Erythroblast (primary cell): ENCODE measurements at places on chromosomes 16 and 17.

- peak; percentile 81 for DNase-seq
Measured at GRCh38 chr16:67842509-67843342, 606 bp downstream of the THAP11 start.

DNA sequence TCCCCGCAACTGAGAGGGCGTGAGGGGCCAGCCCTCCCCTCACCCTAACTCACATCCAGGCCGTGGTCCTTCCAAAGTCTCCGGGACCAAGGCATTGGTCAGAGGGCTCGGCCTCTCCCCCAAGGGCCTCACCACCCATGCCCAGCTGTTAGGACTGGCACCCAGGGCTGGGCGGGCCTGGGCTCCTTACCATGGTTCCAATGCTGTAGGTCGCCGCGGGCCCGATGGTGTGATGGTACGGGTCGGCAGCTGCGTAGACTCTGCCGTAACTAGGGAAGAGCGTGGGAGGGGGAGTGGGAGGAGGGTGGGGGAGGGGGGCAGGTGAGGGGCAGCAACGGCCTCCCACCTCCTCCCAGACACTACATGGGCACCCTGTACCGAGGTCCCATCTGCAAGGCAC lies 19.6 kb downstream of the ENGASE start:
- DNase-seq = no peak

DNA sequence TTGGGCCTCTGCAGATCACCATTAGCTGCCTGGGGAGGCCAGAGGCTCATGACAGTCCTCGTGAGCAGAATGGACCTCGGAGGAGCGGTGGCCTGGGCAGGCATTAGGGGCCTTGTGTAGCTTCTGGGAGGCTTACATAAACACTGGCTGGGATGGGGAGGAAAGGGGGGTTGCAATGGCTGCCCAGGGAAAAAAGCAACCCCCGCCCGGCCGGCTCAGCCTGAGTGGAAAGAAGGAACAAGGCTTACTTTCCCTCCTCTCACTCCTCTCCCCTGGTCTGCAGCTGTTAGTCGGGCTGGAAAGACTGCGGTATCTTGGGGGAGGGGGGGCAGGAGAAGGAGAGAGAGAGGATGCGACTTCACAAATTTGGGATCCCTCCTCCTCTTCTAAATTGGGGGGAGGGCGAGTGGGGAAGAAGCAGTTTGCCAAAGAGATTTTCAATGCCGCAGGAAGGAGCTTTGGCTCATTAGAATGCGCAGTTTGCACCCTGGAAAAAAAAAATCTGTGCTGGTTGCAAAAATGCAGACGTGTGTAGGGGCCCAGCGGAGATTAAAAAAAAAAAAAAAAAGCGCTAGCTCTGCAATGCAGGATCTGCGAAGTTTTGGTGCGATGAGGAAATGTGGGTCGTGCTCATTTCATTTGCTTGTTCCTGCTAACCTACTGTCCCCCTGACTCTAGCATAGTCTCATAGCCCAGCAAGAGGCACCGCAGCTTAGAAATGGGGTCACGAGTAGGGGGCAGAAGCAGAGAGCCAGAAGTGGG lies 6.6 kb upstream of the NR1D1 start:
- DNase-seq = no peak

DNA sequence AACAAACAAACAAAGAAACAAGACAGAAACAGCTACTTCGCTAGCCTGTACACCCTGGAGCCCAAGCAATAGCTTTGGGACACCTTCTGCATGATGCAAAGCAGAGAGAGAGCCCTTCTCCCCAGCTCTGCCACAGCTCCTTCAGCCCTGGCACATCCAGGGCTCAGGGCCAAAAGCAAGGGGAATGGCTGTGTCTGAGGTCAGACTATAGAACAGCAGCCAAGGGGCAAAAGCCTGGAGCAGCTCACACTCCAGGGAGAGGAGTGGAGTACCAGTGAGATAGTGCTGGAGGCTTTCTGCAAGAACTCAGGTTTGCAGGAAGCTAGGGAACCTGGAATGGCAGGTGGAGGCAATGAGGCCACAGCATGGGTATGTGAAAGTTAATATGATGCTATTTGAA lies 11.6 kb upstream of the SEPHS2 start:
- no peak for DNase-seq

DNA sequence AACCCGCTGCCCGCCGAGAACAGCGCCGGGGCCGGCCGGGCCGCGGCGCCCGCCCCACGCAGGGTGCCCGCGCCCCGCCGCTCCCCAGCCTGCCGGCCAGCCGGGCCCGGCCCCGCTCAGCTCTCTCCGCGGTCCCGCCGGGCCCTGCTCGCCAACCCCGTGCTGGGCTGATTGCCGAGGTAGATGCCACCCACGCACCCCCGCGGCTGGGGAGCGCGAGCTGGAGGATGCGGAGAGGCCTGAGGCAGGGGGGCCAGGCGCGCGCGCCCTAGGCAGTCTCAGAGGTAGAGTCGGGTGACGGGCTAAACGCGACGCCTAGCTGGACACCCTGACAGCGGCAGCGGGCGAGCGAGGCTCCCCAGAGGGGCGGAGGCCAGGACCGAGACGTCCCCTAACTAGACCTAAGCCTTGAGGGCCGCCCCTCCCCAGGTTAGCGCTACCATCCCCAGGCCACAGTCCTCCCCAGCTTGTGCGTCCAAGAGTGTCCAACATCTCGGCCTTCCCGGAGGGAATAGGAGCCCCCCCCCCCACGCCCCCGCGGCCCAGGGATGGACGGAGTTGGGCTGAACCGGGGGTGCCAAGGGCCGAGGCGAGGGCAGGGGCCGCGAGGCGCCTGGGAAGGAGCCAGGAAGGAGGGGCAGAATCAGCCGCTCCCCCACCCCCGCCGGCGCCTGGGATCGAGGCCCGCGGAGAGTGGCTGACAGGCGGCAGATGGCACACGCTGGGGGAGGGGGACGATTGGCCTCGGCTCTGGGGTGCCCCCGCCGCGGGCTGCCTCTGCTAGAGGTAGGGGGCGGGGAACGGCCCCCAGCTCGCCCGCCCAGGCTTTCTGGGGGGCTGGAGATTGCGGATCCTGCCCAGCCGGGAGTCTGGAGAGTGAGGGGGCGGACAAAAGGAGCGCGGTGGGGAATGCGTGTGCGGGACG lies 2.5 kb upstream of the ZNF423 start:
- DNase-seq = no peak

DNA sequence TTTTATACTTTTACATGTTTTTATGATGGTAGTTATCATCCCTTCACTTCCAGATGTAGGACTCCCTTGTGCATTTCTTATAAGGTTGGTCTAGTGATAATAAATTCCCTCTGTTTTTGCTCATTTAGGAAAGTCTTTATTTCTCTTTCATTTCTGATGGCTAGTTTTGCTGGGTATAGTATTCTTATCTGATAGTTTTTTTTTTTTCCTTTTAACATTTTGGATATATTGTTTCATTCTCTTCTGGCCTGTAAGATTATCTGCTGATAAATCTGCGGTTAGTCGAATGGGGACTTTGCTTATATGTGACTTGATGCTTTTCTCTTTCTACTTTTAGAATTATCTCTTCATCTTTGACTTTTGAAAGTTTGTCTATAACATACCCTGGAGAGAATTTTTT lies 153.1 kb upstream of the MPHOSPH6 start:
- DNase-seq = no peak

- no peak for DNase-seq
Measured at GRCh38 chr17:55163408-55163807, 101.4 kb upstream of the HLF start.

GRCh38 chr16:12067714-12068401 lies 91.3 kb downstream of the SNX29 start:
- DNase-seq = peak; percentile 77

DNA sequence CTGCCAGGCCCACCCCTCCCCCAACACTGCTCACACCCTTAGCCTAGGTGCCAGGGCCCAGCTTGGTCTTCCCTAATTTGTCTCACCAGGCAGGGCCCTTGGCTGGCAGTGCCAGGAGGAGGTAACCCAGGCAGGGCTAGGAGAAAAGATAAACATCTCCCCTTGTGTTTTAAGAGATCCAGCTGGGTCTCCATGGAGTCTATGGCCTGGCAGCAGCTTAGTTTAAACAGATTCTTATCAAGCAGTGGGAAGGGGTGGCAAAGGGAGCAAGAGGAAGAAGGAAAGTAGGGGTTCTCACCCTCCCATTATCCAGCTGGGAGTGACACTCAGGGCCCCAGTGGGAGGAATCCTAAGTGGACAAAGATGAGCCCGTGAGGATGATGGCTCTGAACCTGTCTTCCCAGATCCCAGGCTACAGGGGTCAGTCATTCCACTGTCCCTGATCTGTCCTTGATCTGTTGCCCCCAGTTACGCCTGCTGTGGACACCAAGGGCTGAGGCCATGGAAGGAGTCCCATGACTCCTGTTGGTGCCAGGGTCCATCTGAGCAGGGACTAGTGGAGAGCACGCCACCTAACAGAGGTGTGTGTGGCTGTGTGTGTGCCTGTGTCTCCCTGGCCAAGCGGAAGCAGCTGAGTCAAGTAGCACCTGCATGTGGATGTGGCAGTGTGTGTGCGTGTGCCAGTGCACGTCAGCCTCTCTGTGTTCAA lies 47.4 kb upstream of the MEIOC start:
- DNase-seq = no peak

DNA sequence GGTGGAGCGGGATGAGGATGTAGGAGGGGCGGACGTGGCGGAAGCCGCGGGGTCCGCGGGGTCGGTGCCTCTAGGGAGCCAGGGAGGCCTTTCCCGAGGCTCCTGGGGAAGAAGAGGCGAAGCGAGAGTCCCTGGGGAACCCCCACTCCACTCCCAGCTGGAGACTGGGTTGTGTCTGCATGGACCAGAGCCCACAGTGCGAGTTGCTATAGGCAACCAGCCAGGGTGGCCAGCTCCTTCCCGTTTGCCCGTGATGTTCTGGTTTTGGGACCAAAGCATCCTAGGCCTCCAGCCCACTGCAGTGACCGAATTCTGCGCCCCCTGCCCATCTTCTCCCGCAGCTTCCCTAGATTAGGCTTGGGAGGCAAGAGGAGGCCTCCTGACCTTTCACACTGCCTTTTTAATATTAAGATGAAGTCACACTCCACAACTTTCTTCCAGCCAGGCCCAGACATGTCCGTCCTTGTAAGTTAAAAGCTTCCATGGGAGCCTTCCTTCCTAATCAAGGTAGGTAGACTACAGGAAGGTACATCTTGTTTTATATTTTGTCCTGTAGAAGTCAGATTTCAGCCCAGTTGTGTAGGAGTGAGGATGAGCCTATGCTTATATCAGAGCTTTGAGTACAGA lies 469 bp downstream of the AMZ2 start:
- no peak for DNase-seq

- no peak for DNase-seq
Measured at GRCh38 chr17:5329784-5330557, 47.9 kb downstream of the RABEP1 start.

GRCh38 chr16:77383606-77384187 lies 51.1 kb downstream of the ADAMTS18 start:
- no peak for DNase-seq

- DNase-seq = no peak
Measured at GRCh38 chr17:81328978-81329926, 34.1 kb upstream of the SLC38A10 start.
